ENCODE measurements at places on chromosomes 4 and X.

DNA sequence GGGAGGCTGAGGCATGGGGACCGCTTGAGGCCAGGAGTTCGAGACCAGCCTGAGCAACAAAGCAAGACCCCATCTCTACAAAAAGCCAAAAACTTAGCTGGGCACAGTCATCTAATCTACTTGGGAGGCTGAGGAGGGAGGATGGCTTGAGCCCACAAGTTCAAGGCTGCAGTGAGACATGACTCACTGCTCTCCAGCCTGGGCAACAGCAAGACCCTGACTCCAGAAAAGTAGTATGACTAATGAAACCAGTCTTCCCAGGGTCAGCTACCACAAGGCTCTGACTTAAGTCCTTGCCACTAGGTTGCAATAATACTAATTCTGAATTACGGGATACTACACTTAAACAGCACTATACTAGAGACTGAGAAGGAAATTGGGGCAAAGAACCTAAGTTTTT, 33.1 kb downstream of the ERVMER34-1 start:
- DNase-seq, result no peak

DNA sequence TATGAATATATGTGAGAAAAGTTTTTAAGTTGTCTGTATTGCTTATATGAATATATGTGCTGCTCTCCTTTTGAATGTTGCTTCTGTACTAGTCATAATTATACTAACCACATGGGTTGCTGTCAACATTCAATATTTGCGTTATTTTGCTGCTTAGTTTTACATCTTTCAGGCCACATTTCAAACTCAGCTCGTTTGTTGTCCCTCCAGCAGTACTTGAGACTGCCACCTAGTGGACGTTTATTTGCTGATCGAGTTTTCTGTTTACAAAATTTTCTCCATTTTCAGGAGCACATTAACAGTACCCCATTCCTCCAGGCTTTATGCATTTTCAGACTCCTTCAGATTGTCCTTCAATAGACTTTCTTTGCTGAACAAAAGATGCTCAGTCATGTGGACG, 75.8 kb downstream of the NUDT11 start:
- DNase-seq, result no peak

DNA sequence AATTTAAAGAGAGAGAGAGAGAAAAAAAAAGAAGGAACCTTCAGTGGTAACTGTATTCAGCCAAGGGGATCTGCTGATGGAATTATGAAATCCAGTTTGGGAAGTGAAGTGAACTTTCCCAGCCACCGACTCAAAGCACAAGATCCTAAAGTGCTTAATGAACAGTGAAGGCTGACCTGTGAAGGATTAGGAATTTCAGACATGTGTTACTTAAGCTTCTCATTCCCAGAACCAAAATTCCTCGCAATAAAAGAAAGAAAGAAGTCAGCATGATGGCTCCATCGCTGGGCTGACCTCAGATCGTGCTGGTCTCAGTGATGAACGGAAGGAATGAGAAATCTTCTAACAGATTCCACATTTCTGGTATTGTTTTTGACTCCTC, 135.2 kb downstream of the ARSF start:
- DNase-seq, result no peak

GRCh38 chrX:45428831-45429230, 228.2 kb upstream of the DIPK2B start:
- DNase-seq, result no peak

DNA sequence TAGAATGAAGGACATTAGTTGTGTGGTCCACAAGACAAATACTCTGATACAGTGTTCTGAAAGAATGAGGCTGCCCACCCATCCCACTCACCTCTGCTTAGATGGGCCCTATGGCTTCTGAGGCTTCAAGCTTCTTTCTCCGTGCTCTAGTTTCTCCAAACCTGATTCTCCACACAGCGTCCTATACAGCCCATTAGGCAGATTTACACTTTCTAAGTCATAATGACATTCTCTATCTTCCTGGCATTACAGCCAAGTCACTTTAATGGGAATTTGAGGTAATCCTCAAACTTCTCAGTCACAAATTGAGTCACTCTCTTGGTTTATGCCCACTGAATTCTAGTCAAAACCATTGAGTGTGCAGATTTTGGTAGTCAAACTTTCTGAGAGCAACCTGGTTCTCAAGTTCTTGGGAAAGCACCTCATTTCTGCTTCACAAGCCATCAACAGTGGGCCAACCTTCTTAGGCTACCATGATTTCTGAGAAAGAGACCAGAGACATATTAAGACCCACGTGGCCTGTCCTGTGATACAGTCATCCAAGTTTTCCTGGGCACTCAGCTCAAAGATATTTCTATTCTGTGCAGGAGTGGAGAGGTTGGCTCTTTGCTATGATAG, 6.2 kb upstream of the SETD7 start:
- DNase-seq, result no peak

DNA sequence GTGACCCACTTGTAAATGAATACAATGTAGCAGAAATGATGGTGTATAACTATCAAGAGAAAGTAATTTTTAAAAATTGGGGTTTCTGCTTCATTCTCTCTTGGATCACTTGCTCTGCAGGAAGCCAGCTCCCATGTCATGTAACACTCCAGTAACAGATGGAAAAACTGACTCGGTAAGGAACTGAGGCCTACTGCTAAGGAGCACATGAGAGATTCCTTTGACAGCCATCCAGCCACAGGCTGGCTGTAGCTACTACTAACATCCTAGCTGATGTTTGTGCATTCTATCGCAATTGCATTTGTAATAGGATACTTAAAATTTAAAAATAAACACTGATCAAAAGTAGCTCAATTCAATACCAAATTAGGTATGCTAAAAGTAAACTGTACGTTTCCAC, 102.3 kb upstream of the MAB21L2 start:
- no peak for DNase-seq

- no peak for DNase-seq
These were observed 118.0 kb downstream of the SLC2A9 start for GRCh38 chr4:9903317-9903716.

DNA sequence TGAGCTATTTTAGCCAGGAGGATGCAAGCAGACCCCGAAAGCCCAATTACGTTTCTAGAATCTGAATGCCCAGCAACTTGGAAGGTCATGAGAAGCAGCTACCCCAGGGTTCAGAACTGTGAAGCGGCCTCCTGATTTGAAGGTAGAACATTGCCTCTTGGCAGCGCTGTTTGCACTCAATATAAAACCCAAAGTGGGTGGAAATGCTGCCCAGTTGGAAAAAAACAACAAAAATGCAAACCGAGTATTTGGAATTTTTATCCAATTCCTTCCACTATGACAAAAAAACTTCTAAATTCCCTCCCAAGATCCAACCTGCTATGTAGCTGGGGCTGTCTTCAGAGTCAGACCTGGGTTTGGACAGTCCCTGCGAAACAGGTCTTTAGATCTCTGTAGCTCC, 103.3 kb upstream of the RBPJ start:
- DNase-seq, result no peak

- DNase-seq, result no peak
These were observed 11.4 kb upstream of the UBA1 start for GRCh38 chrX:47182106-47182700.

GRCh38 chr4:152062936-152063620, 302.3 kb upstream of the GATB start:
- no peak for DNase-seq

DNA sequence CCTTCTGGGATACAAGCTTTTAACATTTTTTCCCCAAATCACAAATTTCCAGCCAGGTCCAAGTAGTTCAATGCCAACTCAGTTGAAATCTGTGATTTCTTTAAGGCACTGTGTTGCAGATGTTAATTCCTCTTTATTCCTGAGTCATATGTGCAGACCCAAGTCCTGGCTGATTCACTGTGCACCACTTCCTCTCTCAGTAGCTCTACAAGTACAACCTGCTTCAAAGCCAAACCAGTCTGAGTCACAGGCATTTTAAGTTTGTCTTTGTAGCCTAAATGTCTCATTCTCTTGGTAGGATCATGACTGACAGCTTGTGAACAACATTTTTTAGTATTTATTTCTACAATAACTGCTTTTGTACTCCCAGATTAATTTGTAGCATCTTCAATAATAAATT, 165.6 kb upstream of the S100G start:
- DNase-seq, result peak; percentile 3

DNA sequence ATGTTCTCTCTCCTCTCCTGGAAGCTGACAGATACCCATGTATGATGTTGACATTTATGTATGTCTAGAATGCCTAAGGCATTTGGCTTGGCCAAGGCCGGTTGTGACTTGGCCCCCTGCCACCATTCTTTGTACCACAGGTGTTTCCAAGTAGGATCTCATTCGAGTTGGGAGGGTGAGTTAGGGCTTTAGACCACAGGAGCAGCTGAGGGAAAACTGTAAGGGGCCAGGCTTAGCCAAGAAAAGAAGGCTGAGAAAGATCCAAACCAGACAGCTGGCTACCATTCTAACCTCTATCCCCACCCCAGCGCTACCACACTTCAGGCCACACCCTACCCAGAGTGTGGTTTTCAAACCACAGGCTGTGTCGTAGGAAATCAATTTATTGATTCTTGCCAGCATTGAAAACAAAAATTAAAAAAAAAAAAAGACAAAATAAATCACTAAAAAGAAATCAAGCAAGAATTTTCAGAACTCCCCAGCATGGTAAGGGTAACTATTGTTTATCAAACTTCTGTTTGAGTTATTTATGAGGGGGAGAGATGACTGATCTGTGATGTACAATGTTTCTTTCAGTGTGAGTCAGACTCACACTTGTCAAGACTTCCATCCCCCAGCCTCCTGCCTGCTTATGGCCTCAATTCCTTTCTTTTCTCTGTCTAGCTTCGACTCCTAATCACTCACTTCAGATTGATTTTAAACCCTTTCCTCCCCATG, 9.9 kb downstream of the TMSB4X start:
- peak; percentile 37 for DNase-seq

GRCh38 chr4:72383439-72383838, 185.6 kb downstream of the ADAMTS3 start:
- DNase-seq, result no peak

GRCh38 chr4:14400307-14400706, 602.0 kb upstream of the CPEB2 start:
- DNase-seq, result no peak

- no peak for DNase-seq
These were observed 47.6 kb downstream of the HTT start for GRCh38 chr4:3122081-3122563.

GRCh38 chr4:138918169-138918869, 97.3 kb upstream of the NOCT start:
- DNase-seq, result no peak

DNA sequence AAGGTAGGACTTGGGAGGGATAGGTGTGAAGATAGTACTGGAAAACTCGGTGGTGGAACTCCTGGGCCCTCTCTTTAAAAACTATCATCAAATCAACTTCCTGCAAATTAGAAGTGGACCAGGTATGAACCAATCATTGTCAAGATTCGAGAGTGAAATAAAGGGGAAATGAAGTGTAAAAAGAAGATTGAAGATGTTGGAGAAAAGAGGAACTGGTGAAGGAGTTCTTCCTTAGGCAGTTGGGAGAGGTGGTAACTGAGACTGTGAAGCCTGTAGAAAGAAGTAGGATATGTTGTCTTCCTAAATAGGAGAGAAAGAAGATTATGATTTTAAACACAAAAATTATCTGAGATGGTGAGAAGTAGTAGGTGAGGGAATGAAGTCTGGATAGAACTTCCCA, 212.2 kb downstream of the PPP1R2C start:
- no peak for DNase-seq

DNA sequence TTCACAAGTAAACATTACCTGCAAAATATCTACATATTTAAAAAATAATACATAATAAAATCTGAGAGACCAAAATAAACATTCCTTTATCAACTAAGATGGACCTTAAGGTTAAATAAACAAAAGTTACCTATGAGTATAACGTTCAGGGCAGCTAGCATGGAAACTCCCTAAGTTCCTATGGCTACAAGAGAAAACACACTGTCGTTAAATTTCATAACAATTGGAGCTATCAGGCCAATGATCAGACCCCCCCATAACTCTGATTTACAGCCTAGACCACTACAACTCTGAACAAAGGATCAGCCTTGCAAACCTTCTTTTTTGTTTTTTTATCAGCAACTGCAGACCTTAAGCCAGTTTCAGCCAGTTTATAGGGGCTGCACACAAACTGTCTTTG, 1418.4 kb downstream of the PCDH18 start:
- DNase-seq, result no peak

- no peak for DNase-seq
These were observed 132.9 kb downstream of the STIM2 start for GRCh38 chr4:26993539-26993938.

DNA sequence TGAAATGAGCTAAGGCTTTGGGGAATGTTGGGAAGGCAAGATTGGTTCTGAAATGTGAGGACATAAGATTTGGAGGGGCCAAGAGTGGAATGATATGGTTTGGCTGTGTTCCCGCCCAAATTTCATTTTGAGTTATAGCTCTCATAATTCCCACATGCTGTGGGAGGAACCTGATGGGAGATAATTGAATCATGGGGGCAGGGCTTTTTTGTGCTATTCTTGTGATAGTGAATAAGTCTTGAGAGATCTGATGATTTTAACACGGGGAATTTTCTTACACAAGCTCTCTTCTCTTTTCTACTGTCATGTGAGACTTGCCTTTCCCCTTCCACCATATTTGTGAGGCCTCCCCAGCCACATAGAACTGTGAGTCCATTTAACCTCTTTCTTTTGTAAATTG, 157.6 kb upstream of the C1QTNF7 start:
- no peak for DNase-seq

GRCh38 chr4:150323406-150324325, 245.4 kb downstream of the DCLK2 start:
- no peak for DNase-seq

- no peak for DNase-seq
These were observed 102.0 kb upstream of the SH3RF1 start for GRCh38 chr4:169372791-169373190.

- DNase-seq, result no peak
These were observed 77.7 kb upstream of the DCAF8L1 start for GRCh38 chrX:28058901-28059300.

DNA sequence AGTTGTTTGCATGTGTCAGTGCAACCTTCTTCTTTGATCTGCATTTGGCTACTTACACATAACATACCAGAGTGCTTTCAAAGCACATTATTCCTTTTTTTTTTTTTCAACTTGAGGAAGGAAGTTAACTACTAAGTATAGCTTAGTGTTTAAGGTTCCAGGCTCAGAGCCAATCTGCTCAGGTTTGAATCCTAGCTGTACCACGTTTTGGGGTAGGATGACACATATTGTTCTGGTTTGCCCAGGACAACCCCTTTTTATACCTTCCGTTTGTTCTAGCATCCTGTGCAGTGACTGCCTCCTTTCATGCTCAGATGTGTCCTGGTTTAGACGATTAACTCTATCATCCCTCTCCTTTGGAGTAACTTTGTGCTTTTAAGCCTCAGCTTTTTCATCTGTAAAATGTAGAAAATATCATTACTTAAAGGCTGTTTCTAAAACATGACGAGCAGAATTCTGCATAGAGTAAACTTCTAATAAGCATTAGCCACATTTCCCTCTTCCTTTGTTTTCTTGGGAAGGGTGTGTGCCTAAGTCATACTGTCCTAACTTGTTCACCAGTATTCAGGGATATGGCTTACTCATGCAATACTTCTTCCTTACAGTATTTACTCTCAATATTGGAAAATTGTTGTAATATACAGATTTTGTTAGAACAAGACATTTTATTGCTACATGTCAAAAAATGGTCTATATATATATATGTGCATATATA, 281.3 kb downstream of the C4orf33 start:
- DNase-seq, result no peak

GRCh38 chr4:150130933-150131332, 52.7 kb downstream of the DCLK2 start:
- no peak for DNase-seq

Measured in activated T-helper 1 cell treated with Interleukin-2 at 50 U/mL for 16 hours (primary cell).